NCI-H2081 (cell line): ENCODE measurements at places on chromosomes 1 and 21.

- DNase-seq: no peak
Measured at GRCh38 chr1:183773482-183774274, 31.2 kb upstream of the RGL1 start.

GRCh38 chr1:59367301-59368007 is 70.6 kb downstream of the FGGY start:
- no peak for DNase-seq

DNA sequence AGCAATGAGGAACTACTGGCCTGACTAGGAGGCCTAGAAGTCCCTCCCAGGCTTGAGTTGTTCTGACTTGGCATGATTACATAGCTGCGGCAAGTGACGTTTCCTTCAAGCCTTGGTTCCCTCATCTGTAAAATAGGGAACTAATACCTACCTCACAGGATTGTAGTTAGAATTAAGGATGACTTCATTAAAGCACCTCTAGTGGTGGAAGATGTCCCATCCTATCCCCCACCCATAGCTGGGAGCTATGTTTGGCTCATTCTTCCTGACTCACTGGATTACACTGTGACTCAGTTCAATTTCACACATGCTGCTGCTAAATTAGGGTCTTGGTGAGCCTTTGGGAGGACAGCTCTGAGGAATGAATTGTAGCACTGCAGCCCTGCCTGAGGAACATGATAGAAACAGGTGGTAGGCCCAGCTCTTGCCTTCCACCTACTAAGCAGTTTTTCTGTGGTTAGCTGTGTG is 6.0 kb upstream of the SHISA4 start:
- no peak for DNase-seq

DNA sequence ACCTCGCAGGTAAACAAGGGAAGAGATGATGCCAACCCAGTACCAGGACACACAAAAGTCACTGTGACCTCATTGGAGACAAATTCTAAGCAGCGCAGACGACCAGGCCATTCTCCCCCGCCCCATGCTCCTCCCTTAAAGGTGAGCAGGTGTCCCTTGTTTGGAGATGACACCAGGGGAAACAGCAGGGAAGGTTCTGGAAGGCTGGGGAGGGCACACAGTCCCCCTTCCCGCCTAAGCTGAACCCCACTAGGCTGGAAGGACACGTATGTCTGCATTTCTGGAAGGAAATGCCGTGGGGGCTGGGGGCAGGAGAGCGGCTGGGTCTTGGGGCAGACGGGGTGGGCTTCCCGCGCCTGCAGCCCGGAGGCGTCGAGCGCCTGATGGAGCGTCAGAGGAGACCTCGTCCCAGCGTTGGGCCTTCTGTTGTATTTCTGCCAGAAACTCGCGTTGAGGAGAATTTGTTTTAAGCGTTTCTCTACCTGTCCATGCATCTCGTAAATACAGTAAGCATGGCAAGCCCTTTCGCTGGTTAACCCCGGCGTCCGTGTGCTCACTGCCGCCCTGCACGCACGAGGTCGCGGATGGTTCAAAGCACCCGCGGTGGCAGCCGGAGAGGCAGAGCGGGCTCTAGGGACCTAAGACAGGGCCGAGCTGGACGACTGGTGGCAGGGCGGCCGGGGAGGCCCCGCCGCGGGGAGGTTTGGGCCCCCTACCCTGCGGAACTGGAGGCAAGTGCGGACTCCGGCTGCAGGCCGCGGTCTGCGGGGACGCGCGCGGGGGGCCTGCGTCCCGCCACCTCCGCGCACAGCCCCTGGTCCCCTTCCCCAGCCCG is 1.2 kb upstream of the LHX4 start:
- no peak for DNase-seq

DNA sequence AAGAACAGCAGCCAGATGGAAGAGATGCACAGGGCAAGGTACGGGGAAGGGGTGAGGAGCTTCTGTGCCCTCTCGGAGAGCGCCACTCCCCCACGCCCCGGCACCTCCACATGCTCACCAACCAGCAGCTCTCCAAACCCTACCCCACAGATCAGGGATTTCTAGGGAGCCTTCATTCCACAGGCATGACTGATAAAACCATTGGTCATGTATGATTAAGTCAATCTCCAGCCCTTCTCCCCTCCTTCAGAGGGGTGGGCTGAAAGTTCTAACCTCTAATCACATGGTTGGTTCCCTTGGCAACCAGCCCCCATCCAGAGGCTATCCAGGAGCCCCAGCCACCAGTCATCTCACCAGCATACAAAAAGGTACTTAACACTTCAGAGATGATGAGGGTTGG is 144.7 kb downstream of the TGFBR3 start:
- DNase-seq: no peak

DNA sequence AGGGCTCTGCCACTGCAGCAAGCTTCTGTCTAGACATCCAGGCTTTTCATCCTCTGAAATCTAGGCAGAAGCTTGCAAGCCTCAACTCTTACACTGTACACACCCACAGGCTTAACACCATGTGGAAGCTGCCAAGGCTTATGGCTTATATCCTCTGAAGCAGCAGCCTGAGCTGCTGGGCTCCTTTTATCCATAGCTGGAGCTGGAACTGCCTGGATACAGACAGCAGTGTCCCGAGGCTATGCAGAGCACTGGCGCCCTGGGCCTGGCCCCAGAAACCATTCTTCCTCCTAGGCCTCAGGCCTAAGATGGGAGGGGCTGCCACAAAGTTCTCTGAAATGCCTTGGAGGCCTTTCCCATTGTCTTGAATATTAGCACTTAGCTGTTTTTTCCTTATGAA is 19.3 kb upstream of the POGK start:
- DNase-seq: no peak

DNA sequence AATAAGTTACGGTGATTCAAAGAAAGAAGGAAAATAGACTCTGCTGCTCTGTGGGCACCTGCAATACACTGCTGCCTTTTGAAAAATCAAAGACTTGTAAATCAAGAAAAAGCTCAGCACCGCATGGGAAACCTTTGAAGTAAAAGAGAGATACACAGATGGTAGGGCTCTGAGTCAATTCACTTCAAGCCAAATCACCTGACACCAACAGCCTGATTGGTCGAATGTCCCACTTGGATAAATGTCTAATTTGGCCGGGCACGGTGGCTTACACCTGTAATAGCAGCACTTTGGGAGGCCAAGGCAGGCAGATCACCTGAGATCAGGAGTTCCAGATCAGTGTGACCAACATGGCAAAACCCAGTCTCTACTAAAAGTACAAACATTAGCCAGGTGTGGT is 19.2 kb upstream of the RCAN3 start:
- DNase-seq: no peak

- DNase-seq: peak; percentile 60
Measured at GRCh38 chr21:32197896-32198295, 81.0 kb downstream of the MIS18A start.

- no peak for DNase-seq
Measured at GRCh38 chr1:15362096-15362736, 47.5 kb upstream of the EFHD2 start.

- DNase-seq: no peak
Measured at GRCh38 chr1:70672442-70672888, 261.4 kb downstream of the CTH start.

DNA sequence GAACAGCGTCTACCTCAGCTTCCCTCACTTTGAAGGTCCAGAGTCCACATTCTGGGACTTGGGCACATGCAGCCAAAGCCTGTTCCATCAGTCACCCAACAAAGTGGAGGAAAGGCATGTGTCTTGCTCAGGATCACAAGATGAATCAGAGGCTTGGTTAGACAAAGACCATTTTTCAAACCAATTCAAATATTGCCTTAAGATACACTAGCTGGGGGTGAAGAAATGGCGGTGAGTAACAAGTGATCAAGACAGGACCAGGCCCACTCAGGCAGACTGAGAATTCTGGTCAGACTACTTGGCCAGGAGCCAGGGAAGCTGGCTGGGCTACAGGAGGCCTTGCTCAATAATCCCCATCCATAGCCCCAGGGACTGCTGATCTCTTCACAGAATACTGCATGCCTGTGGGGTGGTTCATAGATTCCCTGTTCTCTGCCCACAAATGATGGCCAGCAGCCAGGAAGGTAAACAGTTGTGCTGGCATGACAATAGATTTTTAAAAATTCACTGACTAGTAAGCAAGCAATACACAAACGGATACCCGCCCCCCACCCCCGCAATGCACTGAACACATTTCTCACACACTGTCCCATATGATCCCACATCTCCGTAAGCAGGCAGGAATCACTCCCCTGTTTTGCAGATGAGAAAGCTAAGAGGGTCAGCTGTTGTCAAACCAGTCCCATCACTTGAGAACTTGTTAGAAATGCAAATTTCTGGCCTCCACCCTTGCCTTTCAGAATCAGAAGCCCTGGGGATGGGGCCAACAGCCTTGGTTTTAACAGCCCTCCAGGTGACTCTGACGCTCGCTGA is 27.2 kb downstream of the ERI3 start:
- DNase-seq: peak; percentile 93

DNA sequence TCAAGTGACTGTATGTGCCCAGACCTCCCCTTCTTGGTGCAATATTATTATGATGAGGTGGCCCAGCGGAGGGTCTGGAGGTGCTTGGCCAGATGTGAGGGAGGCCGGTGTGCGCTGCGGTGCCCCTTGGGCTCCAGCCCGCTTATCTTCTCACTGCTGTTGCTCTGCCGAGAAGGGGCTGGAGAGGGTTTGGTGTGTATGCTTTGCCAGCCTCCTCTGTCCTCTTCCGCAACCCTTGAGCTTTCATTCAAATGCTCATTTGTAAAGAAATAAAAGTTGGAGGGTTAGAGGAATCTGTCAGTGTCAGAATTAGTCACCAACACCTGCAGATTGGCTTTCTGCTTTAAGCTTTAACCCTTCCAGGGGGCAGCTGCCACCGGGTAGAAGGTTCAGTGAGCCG is 19.7 kb downstream of the RNF220 start:
- no peak for DNase-seq

GRCh38 chr1:110223127-110223526 is 13.0 kb downstream of the KCNC4 start:
- no peak for DNase-seq

DNA sequence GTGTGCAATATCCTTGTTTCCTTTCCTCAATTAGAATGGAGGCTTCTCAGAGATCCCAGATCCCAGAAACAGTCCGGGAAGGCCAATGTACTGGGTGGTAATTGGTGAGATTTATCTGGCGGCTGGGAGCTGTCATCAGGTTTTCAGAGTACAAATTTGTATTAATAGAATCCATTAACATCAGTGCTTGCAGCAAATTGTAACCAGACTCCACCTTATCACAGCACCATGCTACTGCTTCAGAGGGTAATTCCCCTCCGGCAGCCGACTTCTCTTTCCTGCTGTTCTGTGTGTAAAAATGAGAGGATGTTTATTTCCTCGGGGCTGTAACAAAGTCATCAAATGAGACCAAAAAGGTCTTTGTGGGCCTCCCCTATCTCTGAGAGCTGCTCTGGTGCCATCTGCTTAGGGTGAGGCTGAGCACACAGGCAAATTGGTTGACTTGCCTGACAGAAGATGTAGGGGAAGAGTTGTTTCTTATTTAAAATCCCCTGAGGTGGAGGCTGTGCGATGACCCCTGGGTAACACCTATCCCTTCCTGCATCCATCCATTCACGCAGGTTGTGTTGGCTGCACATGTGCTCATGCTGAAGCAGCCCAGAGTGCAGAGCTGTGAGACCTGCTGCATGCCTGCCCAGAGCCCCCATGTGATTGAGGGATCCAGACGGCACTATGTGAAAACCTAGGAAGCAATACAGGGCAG is 19.2 kb downstream of the NFASC start:
- peak; percentile 60 for DNase-seq

DNA sequence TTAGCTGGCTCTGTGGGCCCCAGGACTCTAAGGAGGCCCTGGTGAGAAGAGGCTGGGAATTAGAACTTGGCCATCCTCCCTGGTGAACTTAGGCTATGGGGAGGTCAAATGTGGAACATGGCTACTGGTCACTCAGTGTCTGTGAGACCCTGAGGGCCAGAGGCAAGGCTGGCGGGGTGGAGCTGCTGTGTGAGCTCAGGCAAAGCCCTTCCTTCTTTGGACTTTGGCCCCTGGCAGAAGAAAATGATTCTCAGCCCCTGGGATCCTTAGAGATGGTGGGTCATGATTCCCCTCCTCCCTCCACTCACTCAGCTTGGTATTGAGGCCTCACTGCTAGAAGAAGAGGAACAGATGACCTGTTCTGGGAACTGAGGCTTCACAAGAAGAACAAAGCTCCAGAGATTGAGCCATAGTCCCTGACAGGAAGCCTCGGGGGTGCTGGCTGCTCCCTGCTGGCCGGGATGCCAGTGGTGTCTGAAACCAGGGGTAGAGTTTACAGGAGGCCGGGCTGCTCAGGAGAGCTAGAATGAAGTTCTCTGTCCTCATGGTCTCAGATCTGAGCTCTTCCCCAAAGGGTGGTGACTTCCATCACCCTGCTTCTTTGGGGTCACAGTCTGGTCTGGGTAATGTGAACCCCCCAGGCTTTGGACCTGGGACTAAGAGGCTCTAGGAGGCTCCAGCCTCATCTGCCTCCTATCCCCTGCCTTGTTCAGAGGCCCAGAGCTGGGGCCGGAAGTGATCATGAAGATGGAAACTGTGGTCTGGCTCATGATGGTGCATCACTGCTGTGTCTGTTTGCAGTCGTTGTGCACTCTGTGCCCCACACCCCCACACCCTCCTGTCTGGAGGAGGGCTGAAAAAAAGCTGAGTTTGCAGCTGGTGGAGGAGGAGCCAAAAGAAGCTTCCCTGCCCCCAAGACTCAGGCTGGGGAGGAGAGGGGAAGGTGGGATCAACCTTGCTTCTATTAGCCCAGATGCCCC is 905 bp downstream of the BTBD19 start:
- DNase-seq: no peak

GRCh38 chr1:47495176-47495713 is 57.4 kb downstream of the FOXD2 start:
- no peak for DNase-seq

DNA sequence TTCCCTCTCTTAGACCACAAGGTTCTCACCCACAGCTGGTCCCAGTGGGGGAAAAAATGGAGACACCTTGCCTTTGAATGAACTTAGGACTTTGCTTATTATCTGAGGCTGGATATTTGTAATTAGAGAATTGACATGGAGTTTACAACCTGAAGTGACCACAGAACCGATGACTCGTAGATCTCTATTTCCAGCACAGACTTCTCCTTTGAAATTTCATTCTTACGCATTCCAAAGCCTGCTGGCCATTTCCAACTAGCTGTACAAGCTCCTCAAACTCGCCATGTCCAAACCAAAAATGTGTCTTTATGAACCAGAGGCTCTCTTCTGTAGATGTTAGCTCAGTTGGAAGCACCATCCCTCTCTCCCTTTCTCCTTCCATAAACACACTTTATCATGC is 12.0 kb downstream of the RAB7B start:
- no peak for DNase-seq

- no peak for DNase-seq
Measured at GRCh38 chr1:102019530-102019929, 22.8 kb upstream of the OLFM3 start.

- DNase-seq: no peak
Measured at GRCh38 chr1:173014160-173014559, 36.6 kb downstream of the TNFSF18 start.

DNA sequence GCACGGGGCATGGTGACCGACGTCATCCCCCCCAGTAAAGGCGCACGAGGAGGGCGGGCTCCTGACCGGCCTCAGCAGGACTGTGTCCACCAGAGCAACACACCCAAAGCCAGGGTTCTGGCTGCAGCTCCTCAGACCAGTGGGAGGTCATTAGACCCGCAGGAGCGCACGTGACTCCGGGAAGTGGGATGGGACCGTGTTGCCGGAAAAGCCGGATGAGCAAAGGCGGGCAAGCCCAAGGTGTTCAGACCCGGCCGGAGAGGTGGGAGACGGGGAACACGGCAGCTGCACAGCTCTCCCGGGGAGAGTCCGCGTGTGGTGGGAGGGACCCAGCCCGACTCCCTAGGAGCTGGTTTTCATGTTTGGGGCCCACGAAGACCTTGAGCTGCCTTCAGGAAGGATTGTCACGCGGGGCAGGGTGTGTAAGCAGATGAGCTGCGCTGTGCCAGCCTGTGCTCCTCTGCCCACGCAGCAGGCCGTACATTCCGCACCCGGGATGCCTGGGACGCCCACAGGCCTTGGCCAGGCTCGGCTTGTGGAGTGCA is 20.6 kb upstream of the TRAPPC10 start:
- no peak for DNase-seq
